ENCODE measurements at places on chromosomes 2 and 18.

DNA sequence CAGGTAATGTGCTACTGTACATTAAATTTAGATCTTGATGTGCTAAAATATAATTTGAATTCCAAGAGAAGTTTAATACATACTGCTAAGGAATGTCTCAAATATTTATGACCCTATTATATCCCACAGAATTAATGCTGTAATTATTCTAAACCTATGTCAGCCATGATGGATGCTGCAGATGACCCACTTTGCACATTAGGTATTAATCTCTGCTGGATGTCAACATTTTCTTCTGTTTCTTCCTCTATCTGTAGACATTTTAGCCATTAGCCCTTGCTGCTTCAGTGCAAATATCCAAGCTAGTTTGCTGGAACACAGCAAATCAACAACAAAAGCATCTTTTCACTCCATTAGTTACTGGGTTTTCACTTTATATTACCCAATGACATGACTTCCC, 164.6 kb downstream of the CDH2 start:
- DNase-seq, result no peak

DNA sequence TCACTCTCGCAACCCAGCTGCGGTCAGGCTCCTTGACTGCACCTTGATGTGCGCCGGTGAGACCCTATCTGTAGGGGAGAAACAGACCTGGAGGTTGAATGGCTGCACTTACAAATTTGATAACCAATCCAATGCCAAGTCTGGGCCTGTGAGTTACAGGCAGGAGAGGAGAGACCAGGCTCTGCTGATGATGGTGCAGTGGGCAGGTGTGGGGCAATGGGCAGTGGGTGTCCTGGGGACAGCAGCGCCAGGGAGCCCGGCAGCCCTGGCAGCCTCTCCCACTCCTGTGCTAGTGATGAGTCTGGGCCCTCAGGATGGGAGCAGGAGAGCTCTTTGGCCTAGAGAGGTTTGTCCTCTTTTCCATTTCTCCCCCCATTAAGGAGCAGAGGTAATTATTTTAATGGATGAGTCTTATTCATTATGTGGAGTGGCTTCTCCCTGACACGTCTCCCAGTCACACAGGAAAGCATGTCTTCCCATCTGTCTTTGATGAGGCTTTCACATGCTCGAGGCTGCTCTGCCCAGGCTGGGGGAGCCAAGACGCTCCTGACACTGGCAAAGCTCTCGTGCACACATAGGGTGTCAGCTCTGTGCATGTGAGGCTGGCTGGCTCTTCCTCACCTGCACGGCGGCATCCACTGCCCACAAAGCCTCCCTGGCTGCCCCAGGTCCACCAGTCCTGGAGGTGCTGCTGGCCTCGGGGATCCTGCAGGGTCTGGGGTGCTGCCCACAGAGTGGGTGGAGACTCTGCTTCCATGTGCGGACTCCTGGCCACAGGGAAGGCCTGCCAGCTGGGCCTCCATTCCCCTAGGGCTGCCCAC, 10.0 kb upstream of the ALLC start:
- DNase-seq, result no peak

GRCh38 chr2:108399479-108399878, 21.7 kb downstream of the SULT1C4 start:
- DNase-seq, result no peak

DNA sequence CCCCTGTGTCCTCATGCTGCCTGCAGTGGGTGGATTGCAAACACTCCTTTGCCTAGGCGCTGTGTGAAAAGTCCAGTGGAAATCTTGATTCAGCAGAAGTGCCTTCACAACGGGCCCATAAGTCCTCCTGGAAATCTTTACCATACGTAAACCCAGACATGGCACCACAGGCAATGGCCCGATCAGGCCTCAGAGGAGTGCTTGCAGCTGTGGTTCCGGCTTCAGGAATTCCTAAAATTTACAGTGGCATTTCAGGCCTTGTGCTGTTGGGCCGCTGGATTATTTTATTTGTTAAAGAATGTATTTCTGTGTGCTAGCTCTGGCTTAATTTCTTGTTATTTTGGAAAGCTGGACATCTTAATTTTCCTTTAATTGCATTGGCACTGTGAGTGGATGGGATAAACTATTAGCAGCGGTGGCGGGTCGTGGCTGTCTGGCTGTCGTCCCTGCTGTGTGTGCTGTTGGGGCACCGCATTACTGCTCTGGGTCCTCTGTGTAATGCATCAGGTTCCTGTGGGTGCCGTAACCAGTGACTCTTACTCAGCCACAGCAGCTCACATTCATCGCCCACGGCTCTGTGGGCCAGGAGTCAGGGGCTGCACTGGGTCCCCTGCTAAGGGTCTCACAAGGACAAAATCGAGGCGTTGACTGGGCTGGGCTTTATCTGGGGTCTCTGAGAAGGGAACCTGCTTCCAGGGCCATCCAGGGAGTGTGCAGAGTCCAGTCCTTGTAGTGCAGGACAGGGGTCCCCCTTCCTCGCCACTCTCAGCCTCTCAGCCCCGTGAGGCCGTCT, 73.1 kb downstream of the RTP5 start:
- DNase-seq, result no peak

DNA sequence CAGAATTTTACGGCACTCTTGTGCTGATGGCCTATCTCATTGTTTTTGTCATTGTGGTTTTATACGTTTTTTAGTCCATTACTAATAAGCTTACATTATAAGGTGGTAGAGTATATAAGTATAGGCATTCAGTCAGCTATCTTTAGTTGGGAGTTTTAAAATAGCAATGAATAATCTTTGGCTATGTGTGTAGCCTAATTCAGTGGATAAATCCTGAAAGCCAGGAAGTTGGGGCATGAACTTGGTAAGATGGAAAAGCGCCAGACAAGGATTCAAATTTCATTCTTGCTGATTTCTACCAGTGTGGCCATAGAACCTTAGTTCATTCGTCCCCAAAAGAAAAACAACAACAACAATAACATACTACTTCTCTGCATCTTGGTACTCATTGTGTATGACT, 31.2 kb downstream of the EPC2 start:
- no peak for DNase-seq

DNA sequence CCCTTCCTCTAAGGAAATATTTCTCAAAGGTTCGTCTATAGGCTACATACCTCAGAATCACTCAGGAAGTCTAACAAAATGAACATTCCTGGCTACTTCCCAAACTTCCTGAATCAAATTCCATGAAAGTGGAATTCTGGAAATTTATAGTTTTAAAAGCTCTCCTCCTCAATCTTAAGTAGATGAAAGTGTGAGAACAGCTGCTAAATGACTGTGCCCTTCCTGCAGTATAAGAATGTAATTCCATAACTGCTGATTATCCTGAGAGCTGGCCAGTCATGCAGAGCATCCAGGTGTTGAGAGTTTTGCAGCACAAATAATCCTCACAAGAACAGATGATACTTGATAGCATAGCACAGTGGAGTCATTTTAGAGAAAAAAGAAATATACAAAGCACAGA, 265.0 kb downstream of the KCNJ3 start:
- no peak for DNase-seq

DNA sequence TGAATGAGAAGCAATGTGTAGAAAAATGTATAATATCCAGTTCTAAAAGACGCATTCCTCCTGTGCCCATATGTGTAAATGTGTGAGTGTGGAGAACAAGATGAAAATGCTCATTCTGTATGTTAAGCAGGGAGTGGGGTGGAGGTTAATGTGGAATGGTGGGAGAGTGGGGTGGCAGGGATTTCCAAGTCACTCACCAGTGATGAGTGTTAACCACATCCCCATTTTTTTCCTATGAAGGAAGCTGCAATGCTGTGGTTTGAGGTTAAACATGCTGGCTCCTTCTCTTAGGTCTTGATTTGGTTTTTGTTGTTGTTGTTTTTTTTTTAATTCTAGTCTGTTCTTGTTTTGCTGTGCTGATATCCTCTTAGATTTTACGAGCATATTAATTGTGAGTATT, 169.4 kb downstream of the NEDD4L start:
- no peak for DNase-seq

DNA sequence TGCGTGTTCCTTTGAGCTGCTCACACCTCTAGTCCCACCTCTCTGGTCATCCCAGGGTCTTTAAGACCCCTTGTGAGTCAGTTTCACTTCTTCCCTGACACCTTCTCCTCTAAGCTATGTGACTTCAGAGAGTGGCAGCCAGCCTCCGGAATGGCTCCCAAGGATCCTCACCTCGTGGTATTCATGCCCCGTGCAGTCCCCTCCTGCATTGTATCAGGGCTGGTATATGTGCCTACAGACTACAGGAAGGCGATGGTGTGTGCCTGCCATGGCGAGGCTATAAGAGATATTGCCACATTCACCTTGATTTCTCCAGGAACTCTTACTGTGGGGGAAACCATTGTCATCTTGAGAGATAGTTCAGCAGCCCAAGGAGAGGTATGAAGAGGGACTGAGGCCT, 128.0 kb upstream of the SMAD2 start:
- no peak for DNase-seq

GRCh38 chr2:234478121-234478858, 18.6 kb downstream of the ARL4C start:
- peak; percentile 55 for DNase-seq

DNA sequence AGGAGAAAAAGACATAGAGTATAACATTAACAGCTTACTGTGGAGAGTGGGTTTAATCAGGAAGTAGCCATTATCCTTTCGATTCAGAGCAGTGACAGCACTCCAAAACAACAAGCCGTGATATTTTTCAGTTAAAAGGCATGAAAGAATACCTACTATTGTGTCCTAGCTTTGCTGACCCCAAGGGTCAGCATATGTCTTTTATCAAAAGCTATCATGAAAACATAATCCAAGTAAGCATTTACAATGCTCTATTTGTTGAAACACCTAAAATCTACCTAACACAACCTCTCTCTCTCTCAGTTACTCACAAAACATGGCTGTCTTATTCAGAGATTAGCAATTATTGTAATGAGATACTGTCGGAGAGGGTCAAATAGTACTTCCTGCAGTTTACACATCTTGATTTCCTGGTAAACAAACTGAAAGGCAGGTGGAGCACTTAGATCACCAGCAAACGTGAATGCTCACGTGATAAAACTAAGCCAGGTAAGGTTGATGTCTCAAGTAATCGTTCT, 100.0 kb downstream of the BAZ2B start:
- DNase-seq, result peak; percentile 11

- no peak for DNase-seq
Measured at GRCh38 chr18:44871771-44872170, 191.1 kb downstream of the SETBP1 start.

GRCh38 chr18:80035997-80036396, 1.8 kb downstream of the RBFA start:
- no peak for DNase-seq

All from activated T-cell treated with anti-CD3 and anti-CD28 coated beads, Interleukin-2, amount 50 U/mL, for 72 hours (primary cell).